CD4-positive, alpha-beta T cell treated with Interleukin-12 subunit alpha and Interleukin-12 subunit beta, for 1 hour (primary cell): ENCODE measurements at places on chromosomes 12 and 14.

GRCh38 chr12:55965941-55966407 is at the start of gene PMEL:
TSS of gene PMEL (minus strand) at chr12:55966042. CDS start at chr12:55966011, 31 bp downstream.
- DNase-seq = no peak

DNA sequence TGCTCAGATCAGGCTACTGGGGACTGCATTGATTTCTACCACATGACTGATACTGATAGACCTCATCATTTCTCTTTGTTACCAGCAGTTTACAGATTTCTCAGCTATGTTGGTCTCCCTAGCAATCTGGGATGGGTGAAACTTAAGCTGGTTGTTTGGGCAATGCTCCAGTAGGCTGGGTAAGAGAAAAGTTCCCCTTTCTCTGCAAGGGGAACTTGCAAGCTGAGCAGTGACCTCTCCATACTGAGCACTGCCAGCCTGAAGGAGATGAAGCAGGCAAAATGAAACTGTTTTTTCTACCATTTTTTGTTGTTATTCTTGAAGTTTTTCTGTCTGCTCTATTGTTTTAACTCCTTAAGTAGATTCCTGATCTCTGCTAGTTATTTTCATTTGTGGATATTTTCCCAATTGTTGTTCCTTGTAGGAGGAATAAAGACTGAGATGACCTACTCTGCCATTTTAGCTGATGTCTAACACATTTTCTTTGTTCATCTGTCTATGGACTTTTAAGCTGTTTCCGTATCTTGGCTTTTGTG is 1.3 kb upstream of the OR4M1 start:
- no peak for DNase-seq

DNA sequence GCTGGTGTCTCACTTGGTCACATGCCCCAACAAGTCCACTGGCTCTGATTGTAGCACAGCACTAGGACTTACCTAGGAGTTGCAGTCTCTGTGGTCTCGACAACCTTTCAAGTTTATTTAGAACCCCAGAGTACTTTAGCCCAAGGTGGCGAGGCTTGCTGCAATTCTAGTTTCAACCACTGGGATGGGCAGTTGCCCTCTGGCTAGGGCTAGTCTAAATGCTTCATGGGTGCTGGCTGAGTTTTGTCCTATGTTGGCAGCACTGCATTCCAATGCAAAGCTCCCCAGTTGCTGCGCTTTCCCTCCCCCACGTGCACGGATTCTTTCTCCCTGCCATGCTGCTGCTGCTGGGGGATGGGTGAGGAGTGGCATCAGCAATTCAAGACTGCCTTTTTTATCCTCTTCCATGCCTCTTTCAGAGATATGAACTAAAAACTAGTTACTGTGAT is 207.9 kb downstream of the SYNE2 start:
- DNase-seq = no peak

GRCh38 chr14:34087571-34087970 is 136.7 kb upstream of the EGLN3 start:
- DNase-seq = no peak

DNA sequence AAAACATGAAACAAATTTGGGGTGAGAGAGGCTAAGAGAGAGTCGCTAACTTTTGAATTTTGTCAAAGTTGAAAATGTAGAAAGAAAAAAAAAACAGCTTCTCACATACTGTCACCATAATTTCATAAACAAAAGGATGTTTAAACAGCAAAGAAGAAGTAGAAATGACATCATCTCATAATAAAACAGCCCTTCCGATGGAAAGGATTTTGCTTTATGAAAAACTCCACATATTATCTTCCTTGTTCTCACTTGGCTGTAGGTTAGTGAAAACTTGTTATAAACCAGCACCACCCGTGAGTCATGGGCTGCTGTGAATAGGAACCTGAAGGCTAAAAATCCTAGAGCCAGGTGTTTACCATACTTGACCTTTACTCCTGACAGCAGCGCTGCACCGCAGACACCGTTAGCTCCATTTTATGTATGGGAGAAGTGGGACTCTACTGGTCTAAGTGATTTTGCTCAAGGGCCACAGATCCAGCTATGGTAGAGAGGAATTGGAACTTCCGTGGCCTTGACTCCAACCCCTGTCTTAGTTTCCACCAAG is 63.0 kb upstream of the VRK1 start:
- no peak for DNase-seq

DNA sequence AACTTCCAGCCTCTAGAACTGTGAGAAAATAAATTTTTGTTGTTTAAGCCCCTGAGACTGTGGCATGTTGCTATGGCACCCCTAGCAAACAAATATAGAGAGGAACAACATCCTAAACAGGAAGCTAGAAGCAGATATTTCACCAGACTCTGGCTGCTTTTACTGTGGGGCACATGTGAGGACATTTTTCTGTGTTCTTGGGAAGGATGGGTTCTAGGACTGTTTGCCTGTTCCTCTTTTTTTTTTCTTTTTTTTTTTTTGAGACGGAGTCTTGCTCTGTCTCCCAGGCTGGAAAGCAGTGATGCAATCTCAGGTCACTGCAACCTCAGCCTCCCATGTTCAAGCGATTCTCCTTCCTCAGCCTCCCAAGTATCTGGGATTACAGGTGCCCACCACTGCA is 4.2 kb upstream of the HRK start:
- no peak for DNase-seq

- DNase-seq = no peak
These were observed 158.2 kb downstream of the SLC38A4 start for GRCh38 chr12:46667551-46667950.
